ENCODE measurements at places on chromosomes 16 and 17.

DNA sequence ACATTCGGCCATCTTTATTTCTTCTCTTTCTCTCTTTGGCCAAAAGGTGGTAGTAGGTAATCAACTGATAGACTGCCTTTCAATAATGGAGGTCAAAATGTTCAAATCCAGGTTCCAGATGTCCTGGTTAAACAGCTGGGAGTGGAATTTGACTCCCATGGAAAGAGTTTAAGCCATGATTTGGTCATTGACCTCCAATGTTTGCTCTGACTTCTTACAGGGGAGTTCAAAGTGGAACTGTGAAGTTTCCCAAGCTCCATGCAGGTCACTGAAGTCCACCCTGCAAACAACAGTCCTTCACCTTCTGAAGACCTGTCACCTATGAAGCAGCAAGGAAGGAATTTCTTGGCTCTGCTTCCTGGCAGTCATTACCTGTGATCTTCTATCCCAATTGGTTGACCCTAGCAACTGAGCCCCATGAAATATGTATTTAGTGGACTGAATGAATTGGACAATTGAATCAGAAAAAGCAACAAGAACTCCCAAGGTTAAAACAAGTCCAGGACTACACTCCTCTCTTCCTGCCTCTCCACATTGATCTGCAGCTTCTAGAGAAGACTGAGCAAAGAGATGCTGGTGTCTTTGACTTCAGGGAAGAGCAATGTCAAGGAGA lies 28.0 kb upstream of the SOX9 start:
- no peak for DNase-seq

- no peak for DNase-seq
Observed at GRCh38 chr16:81693041-81693743, 85.9 kb upstream of the PLCG2 start.

DNA sequence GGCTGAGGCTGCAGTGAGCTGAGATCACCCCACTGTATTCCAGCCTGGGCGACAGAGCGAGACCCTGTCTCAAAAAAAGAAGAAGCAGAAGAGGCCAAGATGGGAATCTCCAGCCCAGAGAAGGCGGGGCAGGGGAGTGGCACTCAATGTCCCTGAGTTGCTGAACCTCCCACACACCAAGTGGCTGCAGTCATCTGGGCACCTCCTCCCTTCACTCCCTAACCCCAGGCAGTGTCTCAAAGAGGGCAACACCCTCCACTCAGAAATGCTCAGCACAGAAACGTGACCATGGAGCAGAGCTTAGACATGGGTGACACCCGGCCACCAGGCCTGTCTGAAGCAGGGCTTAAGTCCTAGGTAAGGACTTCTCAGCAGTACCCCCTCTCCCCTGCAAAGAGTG lies 36.3 kb upstream of the BCAR1 start:
- no peak for DNase-seq

DNA sequence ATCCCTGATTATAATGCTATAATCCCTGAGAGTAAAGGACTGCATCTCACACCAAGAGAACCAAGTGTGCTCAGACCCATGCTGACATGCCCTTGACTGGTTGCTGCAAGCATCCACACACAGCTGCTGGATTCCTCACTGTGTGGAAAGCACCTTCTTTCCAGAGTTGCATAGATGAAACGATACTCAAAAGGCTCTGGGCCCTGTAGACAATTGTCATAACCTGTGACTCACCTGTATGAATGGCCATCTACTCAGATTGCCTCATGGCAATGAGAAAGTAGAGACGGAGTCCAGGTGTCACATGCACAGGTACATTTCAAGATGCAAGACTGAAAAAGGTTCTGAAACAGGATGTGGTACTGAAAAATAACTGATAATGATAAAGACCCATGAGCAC lies 58.1 kb downstream of the MPHOSPH6 start:
- DNase-seq, result no peak

GRCh38 chr16:58658796-58659211 lies 25.8 kb downstream of the SLC38A7 start:
- no peak for DNase-seq

DNA sequence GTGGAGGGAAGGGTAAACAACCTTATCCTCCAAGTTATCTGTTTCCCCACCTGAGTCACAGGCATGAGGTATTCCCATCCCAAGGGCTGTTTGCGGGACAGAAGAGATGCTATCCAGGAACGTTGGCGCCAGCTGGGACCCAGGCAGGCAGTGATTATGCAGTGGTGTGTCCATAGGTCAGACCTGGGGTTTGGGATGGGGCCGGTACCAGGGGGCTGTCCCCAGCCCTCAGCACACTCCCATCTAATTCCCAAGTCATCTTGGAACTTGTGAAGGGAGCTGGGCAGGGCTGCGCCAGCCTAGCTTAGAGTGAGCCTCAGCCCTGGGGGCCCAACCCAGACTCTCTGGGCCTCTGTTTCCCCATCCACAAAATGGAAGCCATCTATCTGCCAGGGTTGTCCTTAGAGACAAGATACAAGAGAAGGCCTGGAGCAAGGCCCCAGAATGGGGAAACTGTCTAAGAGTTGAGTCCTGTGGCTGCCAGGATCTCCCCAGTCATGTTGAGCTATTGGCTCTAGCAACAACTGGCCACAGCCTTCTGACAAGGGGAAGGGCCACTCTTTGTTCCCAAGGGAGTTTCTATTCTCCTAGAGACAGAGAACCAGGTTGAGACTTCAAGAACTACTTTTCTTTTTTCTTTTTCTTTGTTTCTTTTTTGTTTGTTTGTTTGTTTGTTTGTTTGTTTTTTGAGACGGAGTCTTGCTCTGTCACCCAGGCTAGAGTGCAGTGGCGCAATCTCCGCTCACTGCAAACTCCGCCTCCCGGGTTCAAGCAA lies 9.8 kb upstream of the JUP start:
- DNase-seq, result no peak

DNA sequence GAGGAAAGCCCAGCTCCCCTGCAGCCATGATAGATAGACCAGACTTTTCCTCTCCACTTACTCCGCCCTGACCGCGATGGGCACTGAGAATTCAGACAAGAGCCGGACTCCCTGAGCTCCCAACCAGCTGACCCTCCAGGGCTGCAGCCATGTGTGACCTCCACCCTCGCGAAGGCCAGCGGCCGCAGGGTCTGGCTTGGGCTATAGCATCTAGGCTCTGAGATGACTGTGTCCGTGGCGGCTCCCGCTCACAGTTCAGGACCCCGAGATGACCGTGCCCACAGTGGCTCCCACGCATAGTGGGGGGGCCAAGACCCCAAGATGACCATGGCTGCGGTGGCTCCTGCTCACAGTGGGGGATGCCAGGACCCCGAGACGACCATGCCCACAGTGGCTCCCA lies 18.0 kb downstream of the ZFPM1 start:
- DNase-seq, result no peak

- no peak for DNase-seq
Observed at GRCh38 chr16:10558305-10558704, 22.1 kb downstream of the EMP2 start.

DNA sequence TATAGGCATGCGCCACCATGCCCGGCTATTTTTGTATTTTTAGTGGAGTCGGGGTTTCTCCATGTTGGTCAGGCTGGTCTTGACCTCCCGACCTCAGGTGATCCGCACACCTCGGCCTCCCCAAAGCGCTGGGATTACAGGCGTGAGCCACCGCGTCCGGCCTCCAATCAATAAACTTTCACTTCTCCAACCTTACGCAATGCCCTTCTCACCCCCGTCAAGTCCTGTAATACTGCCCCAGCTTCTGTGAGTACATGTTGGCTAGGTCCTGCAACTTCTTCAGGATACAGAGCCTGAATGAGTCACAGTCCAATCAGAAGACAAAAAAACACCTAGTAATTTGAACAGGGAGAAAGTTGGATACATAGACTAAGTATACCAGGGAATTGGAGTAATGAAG lies 47.1 kb upstream of the PHOSPHO1 start:
- no peak for DNase-seq

DNA sequence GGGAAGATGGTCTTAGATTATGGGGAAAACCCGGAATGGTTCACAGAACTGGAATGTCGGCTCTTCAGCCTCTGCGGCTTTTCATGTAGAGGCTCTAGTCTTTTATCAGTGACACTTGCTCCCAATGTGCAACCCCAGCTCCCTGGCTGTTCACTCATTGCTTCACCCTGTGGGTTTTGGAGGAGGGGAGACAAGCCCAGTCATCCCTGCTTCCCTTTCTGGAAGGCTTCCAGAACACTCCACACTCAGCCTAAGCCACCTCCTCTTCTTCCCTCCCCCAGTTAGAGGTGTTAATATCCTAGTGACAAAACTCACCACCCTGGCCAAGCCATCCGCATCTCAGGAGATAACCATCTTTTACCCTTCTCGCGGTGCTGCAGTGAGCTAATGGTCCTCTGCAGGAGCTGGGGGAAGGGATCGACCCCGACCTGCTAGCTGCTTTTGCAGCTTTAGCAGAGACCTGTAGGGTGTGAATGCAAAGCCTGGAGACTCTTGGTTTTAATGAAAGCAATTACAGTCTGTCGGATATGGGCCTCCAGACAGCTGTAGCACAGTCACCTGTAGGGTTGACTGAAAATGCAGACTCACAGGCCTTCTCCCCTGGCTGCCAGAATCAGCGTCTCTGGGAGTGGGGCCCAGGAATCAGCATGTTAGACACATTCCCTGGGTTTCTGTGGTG lies 24.3 kb upstream of the LASP1NB start:
- no peak for DNase-seq

- DNase-seq, result peak; percentile 80
Observed at GRCh38 chr16:28925386-28926228, 569 bp upstream of the RABEP2 start.

DNA sequence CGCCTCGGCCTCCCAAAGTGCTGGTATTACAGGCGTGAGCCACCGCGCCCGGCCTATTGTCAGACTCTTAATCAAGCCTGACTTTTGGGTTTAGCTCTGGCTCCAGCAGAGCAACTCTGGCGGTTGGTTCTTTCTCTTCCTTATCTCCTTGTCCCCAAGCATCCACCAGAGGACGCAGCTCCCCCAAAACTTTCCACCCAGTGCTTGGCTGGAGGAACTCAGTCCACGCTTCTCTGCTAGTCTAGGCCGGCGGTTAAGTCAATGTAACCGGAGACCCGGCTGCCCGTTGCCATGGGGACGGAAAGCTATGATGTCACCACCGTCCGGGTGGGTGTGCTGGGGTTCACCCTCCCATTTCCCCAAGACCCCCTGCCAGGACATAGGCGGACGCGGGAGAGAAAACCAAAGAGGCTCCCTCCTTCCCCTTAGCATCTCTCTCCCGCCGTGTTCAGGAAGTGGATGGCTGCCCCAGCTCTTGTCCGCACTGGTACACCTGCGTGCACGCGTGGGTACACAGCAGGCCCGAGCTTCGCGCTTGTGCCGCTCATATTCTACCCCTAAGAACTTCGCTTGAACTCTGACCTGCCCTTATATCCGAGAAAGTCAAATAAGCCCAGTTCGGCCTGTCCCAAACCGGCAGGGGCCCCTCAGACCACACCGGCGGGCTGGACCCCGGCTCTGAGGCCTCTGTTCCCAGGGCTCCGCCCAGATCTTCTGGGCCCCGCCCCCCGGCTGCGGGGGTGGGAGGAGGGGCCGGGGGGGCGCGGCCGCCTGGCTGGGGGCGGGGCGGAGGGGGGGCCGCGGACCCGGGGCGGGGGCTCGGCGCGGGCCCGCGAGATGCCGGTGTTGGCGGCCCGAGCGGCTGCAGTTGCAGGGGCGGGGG lies at the start of gene RND2:
Gene RND2, plus strand, starts transcription at position 825 of the 883 bp plus-strand sequence. CDS start 117 bp downstream, outside the sequence.
- peak; percentile 90 for DNase-seq

GRCh38 chr17:81197831-81198490 lies 24.8 kb downstream of the CEP131 start:
- no peak for DNase-seq

Data from nephron progenitor cell (in vitro differentiated cells).